ENCODE measurements at places on chromosomes 3 and 15. TPM values are rescaled to one million over a fixed set of nuclear protein-coding genes. Genes with fewer than 3 reads are reported as not detected.

DNA sequence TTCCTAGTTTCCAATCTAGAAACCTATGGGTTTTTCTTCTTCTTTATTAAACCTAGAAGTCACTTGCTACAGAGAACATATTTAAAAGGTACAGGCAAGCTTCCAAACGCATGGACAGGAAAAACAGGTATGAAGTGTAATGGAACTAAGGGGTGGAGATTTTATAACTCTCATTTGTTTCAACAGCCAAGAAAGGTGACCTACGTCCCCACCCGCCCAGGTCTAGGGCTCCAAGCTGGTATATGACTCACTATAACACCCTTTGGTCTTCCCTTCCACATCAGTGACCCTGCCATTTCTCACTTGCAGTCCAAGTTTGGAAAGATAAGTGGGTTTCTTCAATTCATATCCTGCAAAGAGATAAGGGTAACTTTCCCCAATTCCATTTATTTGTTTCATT, 6.0 kb upstream of the LIPH start:
- DNase-seq, result peak; percentile 4

- DNase-seq, result no peak
These were observed 1.7 kb downstream of the STOML1 start for GRCh38 chr15:73990250-73991005.

DNA sequence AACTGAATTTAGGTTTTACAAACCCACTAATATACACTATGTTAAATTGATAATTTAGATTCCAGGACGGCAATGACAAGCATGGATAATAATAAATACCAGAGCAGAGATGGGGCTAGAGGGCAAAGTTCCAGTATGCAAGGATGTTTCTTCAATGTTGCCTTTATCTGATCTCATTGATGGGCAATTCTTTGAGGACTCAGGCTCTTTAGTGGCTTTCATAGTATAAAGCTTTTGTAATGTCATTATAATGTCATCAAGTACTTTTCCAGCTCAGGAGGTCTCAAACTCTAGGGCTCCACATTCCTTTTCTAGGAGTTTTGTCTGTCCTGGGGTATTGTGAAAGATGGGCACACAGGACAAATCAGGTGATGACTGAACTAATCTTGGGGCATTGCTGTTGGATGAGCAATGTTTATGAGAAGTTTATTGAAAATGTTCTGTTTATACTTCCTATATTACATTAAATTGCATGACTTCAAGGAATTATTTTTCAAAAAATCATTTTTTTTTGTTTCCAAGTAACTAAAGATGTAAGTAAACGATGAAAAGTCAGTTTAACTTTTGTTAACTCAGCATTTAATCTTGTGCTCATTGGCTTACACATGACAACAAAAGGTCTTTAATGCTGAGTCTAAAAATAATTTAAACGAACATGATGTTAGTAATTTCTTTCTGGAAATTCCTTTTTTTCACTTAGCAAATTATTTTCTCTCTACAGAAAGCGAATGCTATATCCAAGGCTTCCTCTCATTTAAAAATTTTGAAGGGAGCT, 116.4 kb downstream of the OXSM start:
- no peak for DNase-seq

DNA sequence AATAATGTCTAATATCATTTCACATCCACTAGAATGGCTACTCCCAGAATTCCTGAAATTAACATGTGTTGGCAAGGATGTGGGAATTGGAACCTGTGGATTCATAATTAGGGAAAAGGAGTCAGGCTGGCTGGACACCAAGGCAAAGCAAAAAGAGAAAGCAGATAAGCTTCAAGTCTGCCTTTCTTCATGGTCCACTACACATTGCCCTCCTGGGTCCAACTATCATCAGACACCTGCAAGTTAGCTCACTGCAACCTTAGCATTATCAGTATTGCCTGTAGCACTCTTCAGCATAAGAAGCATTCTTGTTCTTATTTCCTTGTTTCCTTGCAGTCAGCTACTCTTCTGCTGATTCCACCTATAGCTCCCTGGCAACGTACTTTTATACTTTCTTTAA, 124.3 kb downstream of the ZNF280D start:
- no peak for DNase-seq

DNA sequence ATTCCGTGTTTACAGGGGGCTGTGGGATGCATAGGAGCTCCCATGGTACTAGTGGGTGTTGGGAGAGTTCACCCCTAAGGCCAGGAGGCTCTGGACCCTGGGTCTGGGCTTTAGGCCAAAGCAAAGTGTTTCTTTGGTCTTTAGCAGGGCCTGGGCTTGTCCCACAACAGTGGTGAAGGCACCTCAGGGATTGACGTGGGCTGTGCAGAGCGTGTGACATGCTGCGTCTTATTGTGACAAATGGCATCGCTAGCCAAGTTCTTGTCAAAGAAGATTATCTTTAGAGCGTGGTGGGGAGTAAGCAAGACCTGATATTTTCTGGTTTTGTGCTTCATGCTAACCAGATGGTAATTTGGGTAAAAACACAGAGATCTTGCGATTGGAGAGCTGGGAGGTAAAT, 170.1 kb downstream of the APBA2 start:
- peak; percentile 63 for DNase-seq

- DNase-seq, result no peak
These were observed 45.9 kb downstream of the ADAM10 start for GRCh38 chr15:58703610-58704009.

DNA sequence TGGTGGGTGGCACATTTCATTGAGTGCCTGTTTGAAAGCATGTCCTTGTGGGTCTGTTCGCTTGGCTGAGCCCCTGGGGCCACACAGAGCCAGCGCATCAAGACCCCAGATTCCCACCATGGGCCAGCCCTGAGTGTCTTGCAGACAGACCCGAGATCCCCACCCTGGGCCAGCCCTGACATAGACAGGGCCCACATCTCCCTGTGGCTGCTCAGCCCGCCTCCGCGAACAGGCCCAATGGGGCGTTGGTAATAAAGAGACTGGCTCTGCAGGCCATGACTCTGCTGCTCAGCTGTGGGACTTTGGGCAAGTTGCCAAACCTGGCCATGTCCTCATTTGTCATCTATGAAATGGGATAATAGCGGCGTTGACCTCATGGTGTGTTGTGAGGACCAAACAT, 22.6 kb downstream of the FAH start:
- no peak for DNase-seq

DNA sequence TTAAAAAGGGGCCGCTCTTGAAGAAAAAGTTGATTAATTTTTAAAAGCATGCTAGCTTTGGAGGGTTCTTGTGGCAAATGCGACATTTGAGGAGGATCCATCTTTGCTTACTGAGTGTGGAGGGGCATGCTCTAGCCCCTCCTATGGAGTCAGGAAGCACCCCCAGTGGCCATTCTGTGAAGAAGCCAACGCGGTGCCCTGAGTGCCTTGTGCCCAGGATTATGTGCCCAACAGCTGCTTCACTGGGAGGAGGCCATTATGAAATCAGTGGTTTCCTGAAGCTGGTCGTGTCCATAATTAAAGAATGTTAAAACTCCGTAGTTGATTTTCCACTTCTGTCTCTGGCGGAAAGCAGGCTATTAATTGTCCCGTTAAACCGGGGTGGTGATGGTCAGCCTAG, 69.1 kb upstream of the TNFAIP8L3 start:
- DNase-seq, result no peak

GRCh38 chr3:115165701-115166100, 18.6 kb upstream of the ZBTB20 start:
- DNase-seq, result no peak

- no peak for DNase-seq
These were observed 486.6 kb downstream of the SQOR start for GRCh38 chr15:46121441-46121840.

- DNase-seq, result no peak
These were observed 28.3 kb downstream of the NEDD4 start for GRCh38 chr15:55965091-55965490.

DNA sequence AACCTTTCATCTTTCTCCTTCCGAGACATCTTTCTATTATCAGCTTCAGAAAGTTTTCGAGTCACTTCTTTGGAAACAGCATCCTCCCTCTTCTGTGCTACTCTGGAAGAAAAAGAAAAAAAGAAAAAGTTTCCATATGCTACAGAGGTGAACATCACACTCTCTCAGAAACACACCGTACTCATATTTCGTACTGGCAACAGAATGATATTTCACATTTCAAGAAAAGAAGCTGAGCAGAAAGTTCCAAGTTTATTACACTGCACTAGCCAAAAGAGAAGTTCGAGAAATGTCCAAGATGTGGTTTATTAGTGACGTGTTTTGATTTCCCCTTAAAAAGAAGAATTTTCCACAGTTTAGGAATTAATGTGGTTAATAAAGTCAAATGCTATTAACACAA, 6.0 kb downstream of the SSR3 start:
- no peak for DNase-seq

GRCh38 chr3:52539010-52539653, 2.7 kb downstream of the UQCC5 start:
- no peak for DNase-seq

- DNase-seq, result no peak
These were observed 227.3 kb downstream of the CACNA2D3 start for GRCh38 chr3:54349691-54350090.

- DNase-seq, result no peak
These were observed 99.2 kb downstream of the CEMIP start for GRCh38 chr15:80878242-80878866.

DNA sequence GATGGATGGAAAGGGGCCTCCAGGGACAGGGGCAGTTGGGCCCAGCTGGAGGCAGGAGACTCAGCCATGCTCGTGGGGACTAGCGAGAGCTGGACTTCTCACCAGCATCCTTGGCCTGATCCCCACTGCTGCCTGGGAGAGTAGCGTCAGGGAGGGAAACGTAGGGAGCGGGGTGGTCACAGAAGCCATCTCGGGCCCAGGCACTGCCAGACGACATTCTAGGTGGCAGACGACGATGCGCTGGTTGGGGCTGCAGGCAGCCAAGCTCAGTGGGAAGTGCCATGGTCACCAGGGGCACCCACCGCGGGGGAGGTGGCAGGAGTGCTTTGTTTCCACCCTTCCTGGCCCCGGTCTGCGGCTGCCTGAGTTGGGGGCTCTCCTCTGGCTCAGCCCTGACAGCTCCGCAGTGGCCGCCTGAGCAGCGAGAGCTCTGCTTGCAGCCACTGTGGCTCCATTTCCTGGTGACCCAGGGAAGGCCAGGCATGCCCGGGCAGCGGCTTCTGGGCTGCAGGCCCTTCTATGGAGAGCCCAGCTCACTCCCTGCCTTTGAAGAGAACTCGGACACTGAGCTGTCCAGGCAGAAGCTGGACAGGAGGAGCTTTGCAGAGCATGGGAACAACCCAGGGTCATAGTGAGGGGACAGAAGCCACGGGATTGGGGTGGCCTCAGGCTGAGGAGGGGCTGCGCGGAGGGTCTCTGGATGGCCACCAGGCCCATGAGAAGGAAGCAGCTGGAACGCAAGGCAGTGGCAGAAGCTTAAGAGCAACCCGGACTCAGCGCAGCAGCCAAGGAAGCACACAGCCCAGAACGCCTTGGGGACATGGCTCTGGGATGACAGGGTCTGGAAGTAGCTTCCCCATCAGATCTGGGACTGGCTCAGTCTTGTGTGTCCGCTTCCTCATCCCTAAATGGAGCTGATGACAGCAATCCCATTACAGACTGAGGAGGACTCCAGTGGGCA, 30.8 kb downstream of the KLHL25 start:
- DNase-seq, result no peak

- DNase-seq, result no peak
These were observed 633.9 kb upstream of the TGFBR2 start for GRCh38 chr3:29972320-29972993.

- DNase-seq, result peak; percentile 27
These were observed 353.4 kb downstream of the EPHB1 start for GRCh38 chr3:135148398-135149020.

- DNase-seq, result no peak
These were observed 497.7 kb upstream of the THBS1 start for GRCh38 chr15:39083213-39083612.

GRCh38 chr15:74505837-74506514, 35.0 kb upstream of the ARID3B start:
- DNase-seq, result no peak

- no peak for DNase-seq
These were observed 793.1 kb downstream of the AGBL1 start for GRCh38 chr15:86872782-86873181.

- no peak for DNase-seq
These were observed 5.5 kb upstream of the LEKR1 start for GRCh38 chr3:156820692-156821080.

Gene PPP2R3A
- total RNA-seq, result 82.8 TPM

Gene KBTBD8
- 2.9 TPM for total RNA-seq

Gene SOX14
- total RNA-seq, result not detected

Gene C2CD4B
- 1.7 TPM for total RNA-seq

Gene NAALADL2
- 10.4 TPM for total RNA-seq

Gene TRPM1
- total RNA-seq, result not detected

Gene LEKR1
- 0.32 TPM for total RNA-seq

Gene SPESP1
- total RNA-seq, result 1.8 TPM

Gene GOLGA8T
- total RNA-seq, result 1.6 TPM

Gene TAGLN3
- total RNA-seq, result 0.46 TPM

Gene C3orf62
- 2.9 TPM for total RNA-seq

Gene BCL2A1
- total RNA-seq, result 1.1 TPM

Gene CPLX3
- total RNA-seq, result 0.67 TPM

Gene IL17RC
- 20.4 TPM for total RNA-seq

Gene PRTG
- 0.92 TPM for total RNA-seq

Gene SLC12A8
- 0.51 TPM for total RNA-seq

Gene PEX11A
- total RNA-seq, result 5.0 TPM

Gene GPR149
- not detected for total RNA-seq

Gene PLSCR2
- 0.48 TPM for total RNA-seq

Gene HRH1
- total RNA-seq, result 4.8 TPM

Gene BOC
- total RNA-seq, result 12.8 TPM

Gene BAHD1
- 17.7 TPM for total RNA-seq

Gene IMPG2
- total RNA-seq, result 0.38 TPM

Gene MRPL3
- total RNA-seq, result 47.7 TPM

Data from cardiac septum (tissue), 1 donor.